ENCODE measurements at places on chromosomes 7 and 10.

- DNase-seq: no peak
These were observed 23.0 kb downstream of the DENND11 start for GRCh38 chr7:141679014-141679413.

- DNase-seq: peak; percentile 66
These were observed 14.5 kb downstream of the PRKCQ start for GRCh38 chr10:6565588-6565987.

GRCh38 chr10:92627845-92628480 is 35.0 kb downstream of the KIF11 start:
- DNase-seq: no peak

- no peak for DNase-seq
These were observed 77.4 kb downstream of the CUL2 start for GRCh38 chr10:35012781-35013180.

DNA sequence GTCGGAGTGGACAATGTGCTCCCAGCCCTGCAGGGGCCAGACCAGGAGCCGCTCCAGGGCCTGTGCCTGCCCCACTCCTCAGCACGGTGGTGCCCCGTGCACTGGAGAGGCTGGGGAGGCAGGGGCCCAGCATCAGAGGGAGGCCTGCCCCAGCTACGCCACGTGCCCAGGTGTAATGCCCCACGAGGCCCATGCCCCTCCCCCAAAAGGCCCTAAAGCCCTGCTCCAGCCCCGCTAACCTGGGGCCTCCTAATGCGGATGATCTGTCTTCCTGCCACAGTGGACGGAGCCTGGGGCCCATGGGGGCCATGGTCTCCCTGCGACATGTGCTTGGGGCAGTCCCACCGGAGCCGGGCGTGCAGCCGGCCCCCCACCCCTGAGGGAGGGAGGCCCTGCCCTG is 23.7 kb upstream of the ZNF862 start:
- no peak for DNase-seq

DNA sequence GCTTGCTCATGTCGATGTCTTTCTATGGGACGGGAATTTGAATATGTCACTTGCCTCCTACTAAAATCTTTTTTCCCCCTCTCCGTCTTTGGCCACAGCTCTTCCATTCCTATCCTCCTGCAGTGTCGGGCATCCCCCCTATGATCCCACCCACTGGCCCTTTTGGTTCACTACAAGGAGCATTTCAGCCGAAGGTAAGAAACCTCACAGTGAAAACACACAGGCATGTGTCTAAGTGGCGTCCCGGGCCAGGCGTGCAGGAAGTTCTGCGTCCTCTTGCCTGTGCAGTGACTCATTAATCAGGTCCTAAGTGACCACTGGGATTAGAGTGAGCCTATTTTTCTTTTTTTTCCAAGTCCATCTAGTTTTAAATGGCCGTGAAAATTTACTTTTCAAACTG is 360.5 kb upstream of the GALNT17 start:
- no peak for DNase-seq

GRCh38 chr10:98248018-98248417 is 20.0 kb downstream of the LOXL4 start:
- no peak for DNase-seq

DNA sequence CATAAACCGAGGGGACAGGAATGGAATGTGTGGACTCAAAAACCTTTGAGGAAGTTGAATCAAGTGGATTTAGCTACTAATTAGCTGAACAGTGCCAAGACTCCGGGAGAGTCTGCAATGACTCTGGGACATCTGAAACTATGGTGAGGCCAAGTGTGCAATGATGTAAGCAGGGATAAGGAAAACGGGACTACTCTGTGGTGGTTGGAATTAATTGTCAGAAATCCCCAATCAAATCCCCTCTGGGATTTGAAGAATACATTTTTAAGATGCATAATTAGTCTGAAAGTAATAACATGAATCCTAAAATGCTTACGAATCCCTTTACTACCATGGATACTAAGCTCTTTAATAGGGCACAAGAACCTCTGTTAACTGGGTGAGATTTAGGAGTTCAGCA is 602.8 kb downstream of the NRG3 start:
- no peak for DNase-seq

GRCh38 chr7:19939746-19940145 is 166.3 kb upstream of the TMEM196 start:
- DNase-seq: no peak

DNA sequence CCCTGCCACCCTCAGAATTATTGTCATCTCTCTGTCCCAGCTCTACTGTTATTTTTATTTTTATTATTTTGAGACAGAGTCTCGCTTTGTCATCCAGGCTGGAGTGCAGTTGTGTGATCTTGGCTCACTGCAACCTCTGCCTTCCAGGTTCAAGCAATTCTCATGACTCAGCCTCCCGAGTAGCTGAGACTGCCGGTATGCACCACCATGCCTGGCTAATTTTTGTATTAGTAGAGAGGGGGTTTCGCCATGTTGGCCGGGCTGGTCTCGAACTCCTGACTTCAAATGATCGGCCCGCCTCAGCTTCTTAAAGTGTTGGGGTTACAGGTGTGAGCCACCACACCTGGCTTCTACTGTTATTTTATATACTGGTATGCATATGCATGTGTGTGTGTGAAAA is 11.0 kb downstream of the CALHM2 start:
- DNase-seq: no peak

- DNase-seq: no peak
These were observed 107.4 kb downstream of the FAM204A start for GRCh38 chr10:118234683-118235082.

GRCh38 chr10:52269233-52269632 is 44.8 kb upstream of the DKK1 start:
- DNase-seq: no peak

DNA sequence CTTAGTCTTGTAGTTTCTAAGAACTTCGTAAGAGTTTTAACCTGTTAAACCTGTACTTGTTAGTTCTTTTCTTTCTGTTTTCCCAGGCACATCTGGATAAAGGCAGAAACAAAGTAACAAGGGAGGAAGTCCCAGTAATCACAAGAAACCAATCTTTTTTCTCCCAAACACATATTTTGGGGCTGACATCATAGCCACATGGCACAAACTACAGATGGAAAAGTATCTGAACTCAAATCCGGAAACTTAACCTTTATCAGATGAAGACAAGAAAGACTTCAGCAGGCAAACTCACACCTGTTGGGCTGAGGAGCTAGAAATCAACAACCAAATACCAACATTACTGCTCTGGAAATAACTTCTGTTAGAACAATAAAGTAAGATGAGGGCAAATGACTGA is 67.1 kb downstream of the CUBN start:
- no peak for DNase-seq

- no peak for DNase-seq
These were observed 57.4 kb upstream of the NEBL start for GRCh38 chr10:20954519-20954918.

DNA sequence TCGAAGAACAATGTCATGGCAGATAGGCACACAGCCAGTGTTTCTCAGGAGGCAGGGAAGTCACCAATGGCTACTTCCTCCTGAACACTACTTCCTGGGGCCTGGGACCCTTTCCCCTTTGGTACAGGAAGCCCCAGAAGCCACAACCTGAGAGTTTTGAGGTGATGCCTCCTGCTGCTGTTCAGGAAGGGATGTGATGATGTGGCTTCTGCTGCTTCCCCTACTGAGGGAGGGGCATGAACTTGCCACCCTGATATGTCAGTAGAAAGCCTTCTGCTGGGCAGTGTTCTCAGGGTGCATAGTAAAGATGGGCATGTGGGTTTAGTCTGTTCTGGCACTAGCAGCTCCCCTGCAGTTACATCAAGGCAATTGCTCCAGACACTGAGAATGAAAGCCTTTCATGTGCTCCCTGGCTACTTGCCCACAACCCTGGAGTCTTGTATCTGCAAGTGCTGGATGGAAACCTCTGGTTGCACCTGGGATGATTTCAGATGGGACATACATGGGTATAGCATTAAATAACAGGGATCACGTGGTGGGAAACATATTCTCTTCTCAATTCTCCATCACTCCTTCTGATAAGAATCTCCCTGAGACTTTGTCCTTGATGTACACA is 69.3 kb downstream of the ADRA2A start:
- no peak for DNase-seq

- no peak for DNase-seq
These were observed 15.1 kb downstream of the CACNB2 start for GRCh38 chr10:18155321-18155720.

- DNase-seq: no peak
These were observed 19.5 kb downstream of the EN2 start for GRCh38 chr7:155477476-155477875.

DNA sequence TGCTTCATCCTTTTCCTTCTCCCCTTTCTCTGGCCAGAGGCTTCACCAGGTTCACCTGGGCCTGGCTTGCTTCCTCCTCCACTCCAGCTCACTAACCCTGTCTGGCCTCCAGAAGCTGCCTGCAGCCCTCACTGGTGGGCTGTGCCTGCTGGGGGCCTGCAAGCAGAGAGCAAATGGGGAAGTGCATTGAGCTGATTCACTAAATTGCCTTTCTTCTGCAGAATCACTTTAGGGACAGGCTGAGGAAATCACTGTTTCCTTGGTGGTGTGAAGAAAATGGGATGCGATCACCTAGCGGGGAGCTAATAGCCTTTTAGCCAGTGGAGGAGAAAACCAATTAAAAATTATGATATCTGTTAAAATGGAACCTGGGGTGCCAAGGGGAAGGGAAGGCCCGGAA is 3.0 kb downstream of the RET start:
- DNase-seq: peak; percentile 14

- no peak for DNase-seq
These were observed 335.3 kb downstream of the FGFR2 start for GRCh38 chr10:121262774-121263430.

- DNase-seq: no peak
These were observed 110.4 kb downstream of the RNF216 start for GRCh38 chr7:5671046-5671445.

DNA sequence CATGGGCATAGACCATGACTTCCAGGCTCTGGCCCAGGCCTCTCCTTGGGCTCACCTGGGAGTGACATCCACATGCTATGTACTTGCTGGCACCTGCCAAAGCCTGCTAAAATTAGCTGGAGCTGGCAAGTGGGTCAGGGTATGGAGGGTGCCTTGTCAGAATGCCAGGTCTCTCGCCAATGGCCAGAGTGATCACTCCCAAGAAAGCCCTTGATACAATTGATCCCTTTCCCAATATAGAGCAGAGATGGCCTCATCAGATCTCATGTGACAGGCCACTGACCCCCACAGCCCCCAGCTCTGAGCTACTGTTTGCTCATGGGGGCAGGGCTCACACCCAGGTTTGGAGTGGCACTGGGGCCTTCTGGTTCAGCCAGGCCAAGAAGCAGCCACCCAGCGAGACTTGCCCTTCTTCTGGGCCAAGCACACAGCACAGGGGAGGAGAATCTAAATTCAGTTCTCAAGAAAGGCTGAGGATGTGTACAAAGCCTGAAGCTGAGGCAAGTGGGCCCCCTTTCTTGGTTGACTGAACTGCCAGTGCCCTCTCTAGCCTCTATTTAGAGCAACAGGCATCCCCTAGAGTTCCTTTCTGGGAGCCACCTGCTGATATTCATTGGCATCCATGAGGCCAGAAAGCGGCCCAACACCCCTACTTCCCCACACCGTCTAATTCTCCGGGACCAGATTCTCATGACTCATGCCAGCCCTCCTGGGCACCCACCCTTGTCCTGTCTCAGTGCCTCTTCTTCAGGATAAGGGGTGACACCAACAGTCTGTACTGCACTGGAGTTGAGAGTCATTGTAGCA is 18.9 kb upstream of the MYL7 start:
- DNase-seq: no peak

DNA sequence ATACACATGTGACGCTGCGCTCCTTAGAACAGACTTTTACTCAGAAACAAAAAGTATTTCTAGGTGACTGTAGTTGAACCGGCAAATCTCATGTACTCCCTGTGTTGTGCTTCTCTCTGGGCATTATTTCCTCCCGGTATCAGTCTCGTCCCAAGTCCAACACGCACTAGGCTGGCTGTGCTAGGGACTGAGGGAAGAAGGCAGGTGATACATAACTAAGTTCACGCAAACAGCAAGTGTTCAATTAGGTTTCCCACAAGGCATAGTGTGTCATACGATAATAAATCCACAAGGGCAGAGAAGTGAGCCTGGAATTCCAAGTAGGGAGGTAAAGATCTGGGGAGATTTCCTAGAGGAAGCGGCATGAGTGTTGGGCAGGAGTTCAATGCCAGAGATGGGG is 20.4 kb downstream of the FAM53B start:
- DNase-seq: no peak

- DNase-seq: peak; percentile 77
These were observed 112.2 kb downstream of the CLEC2L start for GRCh38 chr7:139635526-139636302.

GRCh38 chr7:48085942-48086341 is 3.1 kb upstream of the UPP1 start:
- DNase-seq: no peak

GRCh38 chr7:78296644-78297371 is 498.2 kb downstream of the PHTF2 start:
- DNase-seq: no peak

GRCh38 chr10:89003344-89003743 is 12.7 kb downstream of the FAS start:
- DNase-seq: no peak

DNA sequence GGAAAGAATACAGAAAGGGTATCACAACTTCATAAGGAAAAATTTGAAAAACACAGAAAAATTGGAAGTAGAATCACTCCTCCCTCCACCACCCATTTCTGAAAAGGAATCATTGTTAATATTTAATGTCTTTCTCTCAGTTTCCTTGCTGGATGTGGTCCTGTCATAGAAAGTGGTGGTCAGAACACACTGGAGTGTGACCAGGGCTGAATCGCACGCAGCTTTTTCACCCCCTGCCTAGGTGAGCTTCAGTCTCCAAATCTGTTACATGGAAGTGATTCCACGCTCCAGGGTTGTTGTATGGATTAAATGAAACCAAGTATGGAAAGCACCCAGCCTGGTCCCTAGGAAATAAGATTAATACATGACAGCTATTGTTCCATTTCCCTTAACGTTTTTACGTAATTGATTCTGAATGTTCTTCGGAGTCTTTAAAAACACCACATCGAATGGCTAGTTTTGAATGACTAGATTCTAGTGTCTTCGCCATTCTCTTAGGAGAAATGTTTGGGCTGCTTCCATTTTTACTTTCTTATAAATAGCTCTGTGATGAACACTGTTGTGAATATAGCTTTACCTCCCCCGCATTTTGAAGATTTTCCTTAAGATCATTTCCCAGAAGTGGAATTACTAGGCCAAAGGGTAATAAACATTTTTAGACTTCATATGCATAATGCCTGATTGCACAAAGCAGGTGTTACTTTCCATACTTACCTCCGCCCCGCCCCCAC is 10.9 kb upstream of the DUSP5 start:
- DNase-seq: no peak

- no peak for DNase-seq
These were observed 13.4 kb downstream of the USP54 start for GRCh38 chr10:73577788-73578187.

- DNase-seq: no peak
These were observed 100.8 kb downstream of the DNAJB6 start for GRCh38 chr7:157437519-157438061.

GRCh38 chr7:49563693-49564378 is 209.6 kb upstream of the VWC2 start:
- no peak for DNase-seq

- DNase-seq: no peak
These were observed 110.9 kb upstream of the HDAC9 start for GRCh38 chr7:18384491-18385143.

Measured in suppressor macrophage (primary cell).